ENCODE measurements at places on chromosomes 6 and 20.

DNA sequence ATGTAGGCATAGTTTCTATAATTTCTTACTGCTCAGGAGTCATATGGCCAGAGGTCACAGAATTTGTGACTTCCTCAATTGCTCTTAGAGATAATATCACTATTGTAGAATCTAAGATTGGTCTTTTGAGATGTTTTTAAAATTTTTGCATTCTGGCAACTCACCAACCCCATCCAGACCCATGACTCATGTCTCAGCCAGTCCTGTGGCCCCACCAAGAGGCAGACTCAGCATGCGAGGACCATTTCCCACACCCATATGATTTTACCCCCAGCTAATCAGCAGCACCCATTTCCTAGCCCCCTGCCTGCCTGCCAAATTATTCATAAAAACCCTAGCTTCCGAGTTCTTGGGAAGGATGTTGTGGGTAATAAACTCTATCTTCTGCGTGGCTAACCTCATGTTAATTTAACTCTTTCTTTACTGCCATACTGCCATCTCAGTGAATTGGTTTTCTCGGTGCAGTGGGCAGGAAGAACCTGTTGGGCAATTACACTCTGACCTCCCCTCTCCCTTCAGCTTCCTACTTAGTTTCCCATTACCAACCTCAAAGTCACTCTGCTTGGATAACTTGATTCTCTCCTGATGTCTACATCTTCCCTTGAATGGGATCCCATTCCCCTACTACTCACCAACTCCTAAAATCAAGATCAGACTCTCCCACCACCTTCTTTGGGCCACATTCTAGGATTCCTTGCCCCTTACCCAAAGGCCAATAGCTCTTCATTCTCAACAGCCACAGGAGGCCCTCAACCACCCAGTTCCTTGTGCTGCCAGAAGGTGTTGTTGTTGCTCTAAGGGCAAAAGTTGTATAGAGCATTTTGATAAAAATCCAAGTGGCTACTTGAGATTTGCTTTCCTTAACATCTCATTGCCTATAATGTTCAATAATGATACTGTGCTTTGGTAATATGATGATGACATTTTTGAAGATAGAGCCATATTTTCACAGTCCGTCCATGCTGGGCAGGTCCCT, 16.2 kb upstream of the IYD start:
- DNase-seq: no peak

- DNase-seq: no peak
Measured at GRCh38 chr6:168828800-168829199, 387.8 kb downstream of the SMOC2 start.

GRCh38 chr20:48760403-48760983, 67.3 kb downstream of the PREX1 start:
- DNase-seq: peak; percentile 68

DNA sequence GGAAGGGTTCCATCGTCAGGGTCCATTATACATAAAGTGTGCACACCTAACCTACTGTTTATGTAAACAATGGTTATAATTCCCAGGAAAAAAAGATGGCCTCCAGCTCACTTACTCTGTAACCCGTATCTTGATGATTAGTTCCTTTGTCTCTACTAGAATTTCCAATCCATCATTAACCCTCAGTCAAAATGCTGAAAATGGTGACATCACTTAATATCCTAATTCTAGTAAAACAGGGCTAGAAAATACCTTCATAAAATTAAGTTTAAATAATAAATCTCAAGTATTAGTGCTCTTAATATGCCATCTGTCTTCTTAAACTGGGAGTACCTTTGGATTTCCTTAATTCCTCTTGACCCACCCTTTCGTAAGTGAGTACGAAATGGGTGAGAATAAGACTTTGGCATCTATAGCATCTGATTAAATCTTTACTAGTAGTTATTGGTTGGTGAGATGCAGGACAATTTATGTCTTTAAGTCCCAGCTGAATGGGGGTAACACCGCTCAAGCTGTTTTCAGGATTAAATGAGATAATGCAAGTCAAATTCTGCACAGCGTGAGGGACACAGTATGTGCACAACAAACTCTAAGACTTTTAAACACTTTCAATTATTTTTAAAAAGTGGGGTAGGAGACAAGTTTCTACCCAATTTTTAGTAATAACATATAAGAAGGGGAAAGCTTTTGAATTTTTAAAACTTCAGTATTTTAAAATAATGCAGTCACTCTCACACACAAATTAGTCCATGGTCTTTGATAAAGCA, 1.6 kb downstream of the HMGN3 start:
- no peak for DNase-seq

GRCh38 chr6:89873721-89874120, 20.5 kb upstream of the GJA10 start:
- no peak for DNase-seq

GRCh38 chr6:121810158-121811032, 374.9 kb downstream of the GJA1 start:
- DNase-seq: no peak

DNA sequence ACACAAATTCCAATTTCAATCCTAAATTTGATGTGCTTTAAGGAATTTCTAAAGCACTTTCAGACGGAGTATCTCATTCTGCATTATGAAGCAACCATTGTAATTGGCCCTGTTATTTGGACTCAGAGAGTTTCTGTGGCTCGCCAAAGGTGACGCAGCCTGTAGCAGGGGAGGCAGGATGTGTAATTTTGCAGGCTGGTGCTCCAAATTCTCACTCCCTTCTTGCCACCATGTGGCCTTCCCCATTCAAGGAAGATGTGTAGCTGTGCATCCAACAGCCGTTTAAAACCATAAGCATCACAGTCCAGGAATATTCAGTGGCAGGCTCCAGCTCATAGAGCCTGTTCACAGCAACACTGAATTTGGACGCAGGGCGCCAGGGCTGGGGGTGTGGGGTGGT, 45.8 kb downstream of the AGPAT4 start:
- no peak for DNase-seq

- DNase-seq: peak; percentile 41
Measured at GRCh38 chr6:7108964-7109836, 1.4 kb downstream of the RREB1 start.

GRCh38 chr6:72953971-72954381, 271.3 kb downstream of the KHDC1L start:
- no peak for DNase-seq

DNA sequence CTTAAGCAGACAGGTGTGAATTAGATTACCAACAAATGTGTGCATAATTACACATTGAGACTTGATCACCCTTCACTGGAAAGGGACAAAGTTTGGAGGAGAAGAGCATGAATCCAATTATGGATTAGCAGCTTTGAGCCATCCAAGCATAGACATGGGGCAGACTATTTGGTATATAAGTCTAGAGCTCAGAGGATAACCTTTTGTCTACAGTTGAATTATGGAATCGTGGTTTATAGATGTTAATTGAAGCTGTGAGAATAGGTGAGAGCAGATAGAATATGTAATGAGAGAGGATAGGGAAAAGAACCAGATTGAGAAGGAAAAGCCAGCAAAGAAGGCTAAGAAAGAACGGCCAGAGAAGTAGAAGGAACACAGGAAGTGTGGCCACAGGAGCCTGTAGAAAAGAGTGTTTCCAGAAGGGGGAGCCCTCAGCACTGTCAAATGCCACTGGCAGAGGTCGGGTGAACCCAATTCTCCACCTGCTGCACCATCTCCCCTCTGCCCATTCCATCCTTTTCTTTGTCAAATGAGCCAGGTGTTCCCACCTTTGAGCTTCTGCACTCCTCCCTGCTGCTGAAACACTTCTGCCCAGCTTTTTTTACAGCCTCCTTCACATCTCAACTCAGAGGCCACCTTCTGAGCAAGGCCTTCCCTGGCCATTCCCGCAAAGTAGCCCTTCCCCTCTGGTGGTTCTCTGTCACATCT, 7.3 kb downstream of the DNTTIP1 start:
- DNase-seq: peak; percentile 42

DNA sequence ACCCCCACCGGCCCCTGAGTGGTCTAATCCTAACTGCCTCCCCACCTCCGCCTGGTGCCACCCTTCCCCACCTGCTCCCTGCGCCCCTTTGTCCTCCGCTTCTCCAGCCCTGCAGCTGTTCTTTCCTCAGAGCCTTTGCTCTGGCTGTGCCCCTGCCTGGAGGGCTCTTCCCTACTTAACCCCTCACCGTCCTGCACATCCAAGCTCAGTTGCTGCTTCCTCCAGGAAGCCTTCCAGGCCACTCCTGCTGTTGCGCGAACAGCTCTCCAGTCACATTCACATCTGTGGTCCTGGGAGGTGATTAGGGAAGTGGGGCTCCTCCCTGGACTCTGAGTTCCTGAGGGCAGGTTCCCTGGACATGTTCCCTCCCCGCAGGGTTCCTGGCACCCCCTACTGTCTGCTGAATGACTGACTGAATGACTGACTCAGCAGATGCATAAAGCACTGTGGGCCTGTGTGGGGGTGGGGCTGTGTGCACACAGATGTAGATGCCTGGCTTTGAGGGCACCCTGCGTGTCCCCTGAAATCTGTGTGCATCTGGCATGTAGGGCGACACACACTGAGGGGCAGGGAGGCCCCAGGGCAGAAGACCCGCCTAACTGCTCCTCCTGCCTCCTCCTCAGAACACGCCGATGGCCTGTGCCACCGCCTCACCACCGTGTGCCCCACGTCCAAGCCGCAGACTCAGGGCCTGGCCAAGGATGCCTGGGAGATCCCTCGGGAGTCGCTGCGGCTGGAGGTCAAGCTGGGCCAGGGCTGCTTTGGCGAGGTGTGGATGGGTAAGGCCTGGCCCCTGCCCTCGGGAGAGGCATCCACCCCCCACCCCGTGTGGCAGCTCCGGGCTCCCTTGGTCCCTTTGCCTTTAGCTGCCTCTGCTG, 51.4 kb downstream of the SRC start:
- DNase-seq: no peak

GRCh38 chr6:2168480-2168879, 76.9 kb downstream of the GMDS start:
- no peak for DNase-seq

- DNase-seq: no peak
Measured at GRCh38 chr20:655726-656624, 3.0 kb upstream of the SRXN1 start.

- DNase-seq: no peak
Measured at GRCh38 chr20:40254023-40254772, 434.8 kb downstream of the MAFB start.

DNA sequence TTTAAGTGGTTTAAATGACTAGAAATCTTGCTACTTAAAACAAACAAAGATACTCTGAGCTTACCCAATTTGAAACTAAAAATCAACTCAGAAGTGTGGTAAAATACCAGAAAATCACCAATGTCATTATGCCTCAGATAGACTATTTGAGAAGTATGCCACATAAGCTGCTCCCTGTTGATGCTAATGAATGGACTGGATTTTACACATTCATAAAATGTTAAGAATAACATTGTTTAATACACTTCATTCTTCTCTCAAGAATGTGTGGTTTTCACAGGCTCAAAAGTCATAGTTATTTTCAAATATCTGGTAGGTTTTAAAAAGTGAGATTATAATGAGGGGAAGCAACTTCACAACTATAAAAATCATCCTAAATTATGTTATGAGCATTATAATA, 170.6 kb downstream of the TASP1 start:
- no peak for DNase-seq

DNA sequence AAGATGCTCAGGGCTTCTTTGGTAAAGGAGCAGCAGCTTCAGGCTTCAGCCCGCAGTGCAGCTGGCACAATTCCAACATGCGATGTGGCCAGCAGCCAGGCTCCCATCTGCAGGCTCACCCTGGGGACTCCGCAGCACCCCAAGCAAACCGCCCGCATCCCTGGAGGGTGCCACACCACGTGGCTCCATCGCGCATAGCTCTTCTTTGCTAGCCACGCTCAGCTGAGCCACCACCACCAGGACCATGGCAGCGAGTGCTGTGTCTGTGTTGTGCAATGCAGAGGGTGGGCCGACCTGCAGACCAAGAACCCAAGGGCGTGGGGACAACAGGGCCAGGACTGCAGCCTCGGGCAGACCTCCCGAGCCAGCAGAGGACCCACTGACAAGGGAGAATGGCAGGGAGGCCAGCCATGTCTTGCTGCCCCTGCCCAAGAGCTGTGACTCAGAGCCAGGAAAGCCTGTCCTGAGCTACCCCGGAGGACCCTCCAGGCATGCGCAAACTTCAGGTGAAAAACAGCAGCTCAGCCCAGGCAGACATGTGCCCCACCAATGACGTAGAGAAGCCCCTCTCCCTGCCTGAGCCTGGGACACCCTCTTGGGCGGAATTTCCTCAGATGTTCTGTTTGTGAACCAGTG, 87.8 kb downstream of the GINS1 start:
- DNase-seq: no peak

DNA sequence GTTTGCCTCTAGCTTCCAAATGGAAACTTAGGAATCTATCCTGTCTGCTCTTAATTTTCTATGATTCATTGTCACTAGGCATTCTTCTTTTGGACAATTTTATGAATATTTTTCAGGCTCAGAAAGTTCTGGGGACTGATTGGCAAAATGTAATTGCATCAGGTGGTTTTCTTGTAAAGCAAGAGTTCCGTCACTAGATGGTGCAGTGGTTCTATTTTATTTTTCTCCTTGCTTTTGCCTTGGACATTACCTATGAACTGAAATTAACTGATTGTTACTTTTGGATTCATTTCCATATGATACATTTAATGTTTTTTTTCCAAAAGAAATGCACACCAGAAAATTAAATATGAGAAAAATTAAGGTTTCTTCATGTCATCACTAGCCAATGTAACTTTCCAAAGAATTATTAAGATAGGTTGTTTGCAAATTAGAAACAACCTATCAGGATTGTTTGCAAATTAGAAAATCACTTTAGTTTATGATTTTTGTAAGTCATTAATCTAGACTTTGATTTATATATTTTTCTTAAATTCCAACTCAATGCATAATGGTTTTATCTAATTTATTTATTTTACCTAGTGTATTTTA, 48.0 kb downstream of the TMEM170B start:
- DNase-seq: no peak

GRCh38 chr20:44773070-44773829, 27.6 kb downstream of the KCNK15 start:
- no peak for DNase-seq

GRCh38 chr20:57838670-57839151, 128.9 kb upstream of the PMEPA1 start:
- no peak for DNase-seq

DNA sequence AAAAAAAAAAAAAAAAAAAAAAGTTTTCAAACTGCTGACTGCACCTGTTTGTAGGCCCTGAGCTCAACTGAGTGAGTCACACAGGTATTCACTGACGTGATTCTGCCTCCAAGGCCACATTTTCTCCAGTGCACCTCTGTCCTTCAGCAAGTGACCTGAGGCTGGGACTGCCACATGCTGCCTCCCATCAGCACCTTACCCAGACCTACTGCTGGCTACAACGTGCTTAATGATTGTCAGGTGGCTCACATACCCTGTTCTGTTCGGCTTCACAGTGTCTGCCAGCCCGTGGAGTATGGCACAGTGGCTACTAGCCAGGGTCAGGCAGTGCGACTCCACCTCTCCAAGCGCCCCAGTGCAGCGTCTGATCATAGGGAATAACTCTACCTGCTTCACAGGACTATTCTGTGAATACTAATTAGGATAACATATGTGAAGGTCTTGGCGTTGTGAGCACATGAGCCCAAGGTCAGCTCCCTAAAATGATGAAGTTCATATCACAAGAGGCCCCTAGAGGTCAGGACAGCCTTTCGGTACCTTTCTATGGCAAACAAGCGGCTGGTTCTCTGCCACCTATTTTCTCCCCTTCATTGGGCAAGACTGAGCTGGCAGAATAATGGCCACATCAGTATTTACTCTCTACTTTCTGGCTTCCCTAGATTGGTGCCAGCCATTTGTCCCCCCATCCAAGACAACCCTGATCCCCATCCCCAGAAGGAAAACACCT, 28.1 kb downstream of the RIPOR3 start:
- DNase-seq: no peak

GRCh38 chr6:151721671-151722070, 85.8 kb upstream of the ESR1 start:
- no peak for DNase-seq

- DNase-seq: no peak
Measured at GRCh38 chr20:15146948-15147347, 809.5 kb upstream of the FLRT3 start.

All from stimulated activated naive CD4-positive, alpha-beta T cell treated with Interleukin-2 at 50 U/mL for 16 hours (primary cell).